ENCODE measurements at places on chromosomes 2 and 18.
A peak's percentile ranks its signal among the peaks of the same experiment; 100 is the strongest.

- DNase-seq, result no peak
These were observed 57.7 kb downstream of the ASAP2 start for GRCh38 chr2:9264301-9264700.

GRCh38 chr2:62309465-62310091, 113.7 kb downstream of the B3GNT2 start:
- peak; percentile 70 for DNase-seq

GRCh38 chr2:31258351-31258750, 24.4 kb downstream of the EHD3 start:
- no peak for DNase-seq

DNA sequence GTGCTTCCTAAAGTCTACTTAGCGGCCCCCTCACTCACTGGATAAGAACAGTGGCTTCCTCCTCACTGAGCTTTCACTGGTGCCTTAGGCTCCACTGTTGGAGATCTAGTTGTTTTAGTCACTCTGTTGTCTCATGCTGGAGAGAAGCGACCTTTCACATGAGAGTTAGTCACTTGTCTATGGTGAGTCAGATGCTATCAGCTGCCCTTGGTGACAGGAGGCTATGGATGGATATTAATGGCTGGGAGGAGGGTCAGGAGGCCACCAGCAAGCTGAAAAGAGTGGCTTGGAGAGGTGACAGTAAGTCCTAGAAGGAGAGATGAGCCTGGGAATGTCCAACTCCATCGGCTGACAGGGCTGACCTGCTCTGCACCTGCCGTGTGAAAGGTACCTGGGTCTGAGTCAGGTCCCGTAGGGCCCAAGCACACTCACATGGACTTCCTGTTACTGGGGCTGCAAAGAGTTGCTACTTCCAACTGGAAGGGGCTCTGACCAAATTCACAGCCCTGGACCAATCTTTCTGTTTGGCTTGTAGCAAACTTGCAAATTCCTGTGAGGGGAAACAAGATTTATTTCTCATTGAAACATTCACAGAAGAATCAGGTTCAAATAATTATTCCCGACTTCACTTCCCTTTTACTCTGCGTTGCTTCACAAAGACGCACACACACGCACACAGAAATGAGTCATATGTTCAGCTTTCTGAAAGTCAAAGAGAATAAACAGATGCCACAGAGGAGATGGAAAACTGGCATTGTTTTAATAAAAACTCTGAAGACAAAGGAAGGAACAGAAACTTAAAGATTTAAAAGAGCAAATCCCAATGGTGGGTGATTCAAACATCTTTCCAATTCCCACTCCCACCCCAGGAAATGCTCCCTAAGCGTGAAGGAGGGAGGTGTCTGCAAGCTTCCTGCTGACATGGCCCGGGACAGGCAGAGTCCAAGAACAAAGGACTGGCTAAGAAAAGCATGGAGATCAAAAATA, 203.5 kb upstream of the TWIST2 start:
- DNase-seq, result no peak

- no peak for DNase-seq
These were observed 819 bp upstream of the MAP3K2 start for GRCh38 chr2:127388423-127389164.

GRCh38 chr18:34867520-34867919, 157.4 kb downstream of the DTNA start:
- peak; percentile 53 for DNase-seq

GRCh38 chr2:173922760-173923159, 42.4 kb downstream of the SP3 start:
- DNase-seq, result no peak

GRCh38 chr2:24548058-24548457, 57.0 kb downstream of the NCOA1 start:
- no peak for DNase-seq

DNA sequence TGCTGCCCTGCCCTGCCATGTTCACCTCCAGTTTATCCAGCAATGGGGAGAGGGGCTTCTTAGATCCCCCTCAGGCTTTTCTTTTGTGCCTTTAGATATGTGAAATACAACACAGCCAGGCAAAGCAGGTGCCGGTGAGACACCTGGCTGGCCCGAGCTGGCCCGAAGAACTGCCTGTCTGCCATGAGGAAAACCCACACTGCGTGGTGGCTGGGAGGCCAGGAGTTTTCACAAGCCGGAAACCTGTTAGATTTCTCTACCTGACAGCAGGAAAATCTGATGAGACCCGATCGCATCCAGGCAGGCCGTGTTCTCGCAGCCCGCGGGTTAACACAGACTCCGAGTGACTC, 5.7 kb upstream of the GAL3ST2 start:
- no peak for DNase-seq

DNA sequence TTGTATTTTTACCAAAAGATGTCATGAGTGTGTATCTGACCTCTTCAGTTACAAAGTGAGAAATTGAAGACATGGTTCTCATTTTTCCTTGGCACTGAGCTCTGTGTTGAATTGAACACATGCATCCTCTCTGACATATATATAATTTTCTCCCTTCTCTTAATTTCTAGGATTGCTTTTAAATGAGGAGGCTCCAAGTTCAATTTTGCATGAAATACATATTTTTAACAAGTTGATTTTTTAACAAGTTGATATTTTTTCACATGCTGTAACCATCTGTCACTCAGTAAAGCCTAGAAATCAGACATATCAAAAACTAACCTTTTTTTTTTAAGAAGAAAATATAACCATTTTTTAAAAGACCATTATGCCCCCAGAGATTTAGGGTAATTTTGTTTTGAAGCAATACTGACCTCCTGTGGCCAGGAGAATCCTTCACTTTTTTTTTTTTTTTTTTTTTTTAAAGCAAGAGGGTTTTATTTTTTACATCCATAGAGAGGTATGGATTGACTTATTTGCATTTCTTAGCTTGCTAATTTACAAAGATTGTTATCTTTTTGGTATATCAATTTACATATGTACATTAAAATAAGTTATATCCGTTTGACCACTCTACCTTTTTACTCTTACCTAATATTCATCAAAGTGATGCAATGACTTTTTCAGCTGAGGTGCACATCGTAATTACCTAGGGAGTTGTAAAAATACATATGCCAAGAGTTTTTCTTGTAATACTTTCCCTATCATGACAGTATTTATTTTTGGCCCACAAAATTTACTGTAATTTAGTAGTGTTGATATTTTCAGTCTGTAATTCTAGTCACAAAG, 161.8 kb downstream of the SOCS6 start:
- DNase-seq, result no peak

GRCh38 chr2:215973954-215974699, 39.2 kb downstream of the MREG start:
- no peak for DNase-seq

DNA sequence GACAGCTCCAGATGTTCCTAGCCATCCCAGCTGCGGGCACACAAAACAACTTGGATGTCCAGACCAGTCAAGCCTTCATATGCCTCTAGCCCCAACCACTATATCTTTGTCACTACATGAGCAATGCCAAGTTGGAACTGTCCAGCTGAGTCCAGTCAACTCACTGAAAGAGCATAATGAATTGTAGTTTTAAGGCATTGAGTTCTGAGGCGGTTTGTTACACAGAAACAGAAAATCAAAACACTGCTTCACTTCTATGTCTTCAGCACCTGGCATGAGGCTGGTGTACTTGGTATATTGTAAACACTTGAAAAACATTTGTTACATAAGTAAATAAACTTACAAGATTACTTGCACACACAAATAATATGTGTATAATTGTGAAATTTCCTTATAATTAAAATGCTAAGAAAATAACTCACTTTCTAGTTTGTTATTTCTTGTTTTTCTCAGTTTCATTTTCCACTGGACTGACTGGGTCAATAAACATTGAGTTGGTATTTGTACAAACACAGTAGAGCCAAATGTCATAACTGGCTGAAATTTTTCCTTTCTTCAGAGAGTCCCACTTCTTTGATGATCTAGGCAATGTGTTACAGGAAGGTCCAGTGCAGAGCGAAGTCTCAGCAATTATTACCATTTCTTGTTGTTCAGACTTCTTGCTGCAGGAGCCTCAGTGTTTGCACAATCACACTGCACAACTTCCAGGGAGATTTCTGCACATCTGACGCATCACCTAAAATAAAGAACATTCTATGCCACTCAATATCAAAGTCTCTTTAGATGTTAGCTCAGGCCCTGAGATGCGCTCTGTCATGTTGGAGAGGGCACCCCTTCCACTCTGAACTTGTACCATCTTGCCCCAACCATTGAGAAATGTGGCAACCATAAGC, 38.2 kb upstream of the DPP4 start:
- no peak for DNase-seq

DNA sequence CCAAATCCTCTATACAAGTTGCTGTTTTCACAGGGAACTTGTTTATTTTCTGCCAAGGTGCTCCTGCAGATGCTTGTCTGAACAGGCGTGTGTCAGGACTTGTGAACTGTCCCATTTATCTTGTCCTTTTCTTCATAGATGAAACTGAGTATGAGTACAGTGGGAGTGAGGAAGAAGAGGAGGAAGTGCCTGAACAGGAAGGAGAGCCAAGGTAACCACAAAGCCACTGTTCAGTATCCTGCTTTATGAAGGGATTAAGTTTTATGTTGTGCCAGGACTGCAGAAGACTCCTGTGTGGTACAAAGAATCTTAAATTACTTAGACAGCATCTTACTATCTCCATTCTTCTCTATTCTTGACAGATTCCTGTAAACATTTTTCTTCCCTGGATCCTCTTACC, 145.0 kb downstream of the MAP4K4 start:
- DNase-seq, result peak; percentile 18

DNA sequence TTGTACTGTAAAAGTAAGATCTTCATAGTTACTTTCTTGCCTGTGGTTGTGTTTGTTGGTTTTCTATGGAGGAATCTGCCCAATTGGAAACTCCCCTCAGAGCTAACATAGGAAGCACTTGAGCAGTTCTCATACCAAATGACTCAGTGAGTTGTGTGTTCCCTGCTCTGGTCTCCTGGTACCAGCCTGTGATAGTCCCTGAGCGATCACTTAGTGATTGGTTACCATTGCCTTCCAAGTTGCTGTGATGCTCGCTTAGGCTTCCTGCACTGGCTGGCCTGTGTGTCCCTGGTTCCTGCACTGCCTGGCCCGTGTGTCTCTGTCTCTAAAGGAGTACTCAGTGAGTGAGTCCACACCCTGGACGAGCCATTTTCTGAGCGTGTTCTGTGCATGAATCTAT, 133.0 kb downstream of the MAP4K4 start:
- no peak for DNase-seq

DNA sequence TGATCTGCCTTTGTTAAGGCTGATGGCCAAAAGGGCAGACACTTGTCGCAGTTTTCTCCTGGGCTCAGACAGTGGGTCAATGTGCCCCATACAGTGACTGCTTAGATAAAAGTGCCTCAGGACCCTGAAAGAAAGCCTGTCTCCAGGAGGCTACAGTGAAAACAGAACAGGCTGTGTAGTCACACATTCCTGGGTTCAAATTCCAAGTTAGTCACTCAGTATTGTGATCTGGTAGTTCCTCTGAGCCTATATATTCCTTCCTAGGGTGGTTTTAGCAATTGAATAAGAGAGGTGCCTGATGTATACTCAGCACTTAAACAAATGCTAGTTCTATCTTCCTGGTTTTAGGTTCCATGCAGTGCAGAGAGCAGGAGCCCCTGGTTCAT, 54.4 kb downstream of the RPL37A start:
- no peak for DNase-seq

GRCh38 chr2:213068676-213069359, 82.6 kb downstream of the IKZF2 start:
- DNase-seq, result no peak

DNA sequence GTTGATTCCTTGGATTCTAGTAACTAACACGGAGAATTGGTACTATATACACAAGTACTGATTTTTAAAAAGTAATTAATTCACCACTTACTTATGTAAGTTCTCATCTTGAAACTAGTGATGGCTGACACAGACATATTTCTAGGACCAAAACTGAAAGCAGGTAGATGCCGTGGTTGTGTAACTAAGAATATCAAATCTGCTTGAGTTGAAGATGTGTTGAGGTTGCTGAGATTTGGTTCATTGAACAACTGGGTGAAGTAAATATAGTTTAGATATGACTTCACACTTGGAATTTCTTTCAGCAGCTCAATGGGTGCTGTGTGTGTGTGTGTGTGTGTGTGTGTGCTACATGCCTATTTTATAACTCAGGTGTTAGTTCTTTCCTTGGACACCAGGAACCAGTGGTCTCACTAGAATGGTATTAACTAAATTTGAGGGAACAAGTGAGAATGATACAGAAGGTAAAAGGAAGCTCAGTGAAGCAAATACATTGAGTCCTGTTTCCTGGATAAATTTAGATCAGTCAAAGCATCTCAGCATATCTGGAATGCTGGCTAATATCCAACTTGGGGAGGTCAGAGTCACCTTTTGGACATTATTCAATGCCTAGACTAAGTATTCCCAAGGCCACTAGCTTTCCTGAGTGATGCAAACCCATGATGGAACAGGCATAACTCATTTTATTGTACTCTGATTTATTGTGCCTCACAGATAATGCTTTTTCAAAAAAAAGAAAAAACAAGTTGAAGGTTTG, 110.7 kb upstream of the ZEB2 start:
- DNase-seq, result no peak

DNA sequence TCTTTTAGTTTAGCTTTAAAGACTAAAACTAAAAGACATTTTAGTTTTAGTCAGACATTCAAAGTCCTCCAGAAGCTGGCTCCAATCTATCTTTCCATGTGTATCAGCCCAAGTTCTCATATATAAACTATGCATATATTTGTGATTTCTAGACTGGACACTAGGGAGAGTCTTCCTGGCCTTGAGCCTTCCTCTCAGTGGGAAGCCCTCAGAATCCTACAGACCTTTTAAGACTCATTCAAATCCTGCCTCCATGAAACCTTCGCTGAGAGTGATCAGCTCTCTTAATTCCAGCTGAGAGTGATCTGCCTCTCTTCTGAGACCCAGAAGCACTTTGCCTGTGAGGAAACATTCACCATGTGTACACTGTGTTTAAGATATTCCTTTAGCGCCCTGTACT, 452.7 kb downstream of the TGIF1 start:
- DNase-seq, result no peak

- no peak for DNase-seq
These were observed 10.8 kb downstream of the DSG2 start for GRCh38 chr18:31508781-31509180.

- DNase-seq, result no peak
These were observed 7.0 kb upstream of the STK39 start for GRCh38 chr2:168254158-168254935.

DNA sequence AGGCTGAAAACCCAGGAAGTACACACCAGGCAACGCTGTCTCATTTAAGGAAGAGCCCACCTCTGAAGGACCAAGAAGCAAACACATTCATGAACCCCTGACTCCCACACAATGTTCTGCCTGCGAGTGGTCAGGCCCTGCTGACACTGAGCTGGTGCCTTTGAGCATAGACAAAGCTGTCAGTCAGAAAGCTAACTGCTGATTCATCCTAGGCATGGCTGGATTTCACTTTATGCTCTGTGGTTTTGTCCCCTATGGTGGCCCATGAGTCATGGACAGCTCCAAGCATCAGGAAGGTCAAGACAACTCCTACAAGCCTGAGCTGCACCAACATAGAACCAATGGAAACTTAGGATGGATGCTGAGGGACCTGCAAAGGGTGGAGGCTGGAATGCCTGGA, 78.9 kb downstream of the UXS1 start:
- no peak for DNase-seq

GRCh38 chr2:189555232-189555631, 25.4 kb downstream of the SLC40A1 start:
- no peak for DNase-seq

- peak; percentile 9 for DNase-seq
These were observed 99.8 kb downstream of the SEPTIN10 start for GRCh38 chr2:109513749-109514588.

- DNase-seq, result no peak
These were observed 109.3 kb downstream of the MBP start for GRCh38 chr18:77023102-77023782.

GRCh38 chr18:78192054-78192453, 787.6 kb upstream of the SALL3 start:
- no peak for DNase-seq

GRCh38 chr18:35110554-35111485, 69.6 kb downstream of the MAPRE2 start:
- DNase-seq, result no peak
